ENCODE measurements at places on chromosomes 3 and 15.

- no peak for DNase-seq
These were observed 22.1 kb upstream of the WDR49 start for GRCh38 chr3:167675848-167676247.

DNA sequence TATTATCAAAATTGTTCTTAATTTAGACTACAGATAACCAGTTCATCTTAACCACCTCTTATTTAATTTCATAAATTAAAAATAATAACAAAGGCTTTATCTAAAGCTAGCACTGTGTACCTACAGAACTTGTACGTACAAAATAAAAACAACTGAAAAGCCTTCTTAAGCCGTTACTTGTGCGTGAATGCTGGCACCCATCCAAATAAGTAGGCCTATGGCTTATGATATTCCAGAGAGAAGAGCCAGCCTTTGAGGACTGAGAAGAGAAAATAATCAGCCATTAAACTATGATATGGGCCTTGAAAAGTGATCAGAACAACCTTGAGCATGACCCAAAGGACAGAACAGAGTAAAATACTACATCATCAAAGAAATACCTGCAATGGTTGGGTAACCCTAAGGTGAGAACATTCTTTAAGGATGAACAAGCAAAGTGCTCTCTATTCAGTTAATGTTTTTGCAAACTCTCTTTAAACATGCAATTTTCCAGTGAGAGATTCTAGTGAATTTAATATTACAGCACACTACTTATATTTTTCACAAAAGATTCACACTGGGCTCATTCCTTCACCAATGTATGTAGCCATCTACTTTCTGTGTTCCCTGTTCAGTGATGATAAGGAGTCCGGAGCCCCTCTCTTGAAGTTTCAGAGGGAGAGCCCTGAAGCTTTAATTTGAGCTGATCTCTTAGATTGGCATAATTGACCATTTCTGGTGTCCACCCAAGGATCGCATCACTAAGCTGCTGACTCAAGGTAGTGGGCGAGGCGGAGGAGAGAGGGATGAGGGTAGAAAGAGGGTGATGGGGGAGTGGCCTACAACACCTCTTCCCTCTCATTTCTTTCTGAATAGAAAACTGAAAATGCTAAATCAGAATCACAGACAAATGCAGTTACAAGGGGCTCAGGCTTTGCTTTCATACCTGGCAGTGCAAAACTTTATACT is 7.7 kb upstream of the ACTC1 start:
- no peak for DNase-seq

GRCh38 chr15:35548435-35548834 is 2.5 kb upstream of the DPH6 start:
- DNase-seq = no peak

GRCh38 chr3:78570496-78570895 is 1197.3 kb downstream of the ROBO1 start:
- no peak for DNase-seq

DNA sequence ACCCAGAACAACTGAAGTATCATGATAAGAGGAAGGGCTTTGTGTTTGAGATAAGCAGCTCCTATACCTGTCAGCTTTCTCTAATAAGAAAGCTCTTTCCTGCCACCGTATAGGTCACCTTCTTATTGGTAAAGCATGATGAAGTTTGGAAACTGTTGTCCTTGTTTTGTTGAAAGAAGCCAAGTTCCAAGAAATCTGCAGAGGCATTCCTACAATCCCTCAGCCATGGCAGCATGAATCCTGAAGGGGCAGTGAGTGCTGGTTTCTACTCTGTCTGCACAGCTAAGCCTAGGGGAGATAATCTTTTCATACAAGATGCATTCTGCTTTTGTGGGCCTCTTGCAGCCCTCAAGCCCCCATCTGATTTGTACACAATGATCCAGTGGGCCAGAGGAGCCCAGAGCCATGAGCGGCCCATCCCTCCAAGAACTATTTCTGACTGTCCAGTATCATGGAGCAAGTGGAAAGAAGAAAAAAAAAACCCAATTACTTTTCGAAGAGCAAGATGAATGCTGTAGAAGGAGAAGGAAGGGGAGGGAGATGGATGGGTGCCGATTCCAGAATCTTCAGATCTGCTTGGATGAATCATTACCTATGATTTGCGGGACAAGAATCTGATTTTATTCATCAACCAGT is 1.9 kb upstream of the THBS1 start:
- no peak for DNase-seq

DNA sequence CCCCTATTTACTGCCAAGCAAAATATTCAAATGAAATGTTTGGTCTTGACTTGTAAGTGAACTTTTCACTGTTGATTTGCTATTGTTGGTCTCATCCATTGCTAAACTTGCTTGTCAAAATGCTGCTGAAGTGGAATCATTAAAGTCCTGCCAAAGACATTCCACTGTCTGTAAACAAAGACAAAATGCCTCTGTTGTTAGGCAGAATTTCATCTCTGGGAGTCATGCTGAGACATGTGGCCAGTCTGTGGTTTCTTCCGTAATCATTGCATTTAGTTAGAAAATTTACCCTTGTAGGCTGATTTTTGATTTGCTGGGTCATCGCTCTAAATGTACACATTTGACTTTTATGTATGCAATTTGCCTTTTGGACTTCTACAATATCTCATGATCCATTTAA is 577.7 kb downstream of the MECOM start:
- no peak for DNase-seq

GRCh38 chr3:177340243-177340830 is 143.1 kb upstream of the TBL1XR1 start:
- no peak for DNase-seq

- no peak for DNase-seq
These were observed 353.4 kb downstream of the EPHB1 start for GRCh38 chr3:135148398-135149020.

GRCh38 chr3:179421500-179421899 is 29.8 kb downstream of the GNB4 start:
- no peak for DNase-seq

DNA sequence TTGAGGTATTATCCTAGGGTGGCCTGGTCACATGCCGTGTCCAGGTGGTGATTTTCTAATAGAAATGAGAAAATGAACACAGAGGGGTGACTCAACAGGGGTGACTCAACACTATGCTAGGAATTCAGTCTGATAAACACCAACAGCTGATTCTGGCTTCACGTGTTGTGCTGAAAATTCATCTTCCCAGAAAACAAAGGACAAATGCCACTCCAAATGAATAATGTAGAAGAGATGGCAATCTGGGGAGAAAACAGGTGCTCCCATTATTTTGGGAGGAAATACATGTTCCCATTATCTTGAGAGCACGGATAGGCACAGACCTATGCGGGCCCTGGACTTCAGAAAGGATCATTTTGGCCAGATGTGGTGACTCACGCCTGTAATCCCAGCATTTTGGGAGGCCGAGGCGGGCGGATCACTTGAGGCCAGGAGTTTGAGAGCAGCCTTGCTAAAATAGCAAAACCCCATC is 101.2 kb upstream of the MEX3B start:
- no peak for DNase-seq

GRCh38 chr15:51735228-51736010 is 2.0 kb downstream of the LYSMD2 start:
- DNase-seq = no peak

- DNase-seq = no peak
These were observed 2.5 kb upstream of the PLA2G4F start for GRCh38 chr15:42158941-42159340.

DNA sequence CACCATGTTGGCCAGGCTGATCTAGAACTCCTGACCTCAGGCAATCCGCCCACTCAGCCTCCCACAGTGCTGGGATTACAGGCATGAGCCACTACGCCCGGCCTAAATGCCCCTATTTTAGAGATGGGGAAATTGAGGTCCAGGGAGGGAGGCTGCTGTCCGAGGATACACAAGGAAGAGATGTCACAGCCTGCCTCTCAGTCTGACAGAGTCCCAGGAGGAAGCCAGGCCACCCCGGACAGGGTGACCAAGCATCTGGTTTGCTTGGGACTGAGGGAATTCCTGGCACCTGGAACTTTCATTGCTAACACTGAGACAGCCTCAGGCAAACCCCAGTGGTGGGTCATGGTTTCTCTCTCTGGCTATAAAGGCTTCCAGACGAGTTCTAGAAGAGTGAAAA is 30.6 kb upstream of the ADAMTS7 start:
- no peak for DNase-seq

- no peak for DNase-seq
These were observed 31.3 kb downstream of the GPR176 start for GRCh38 chr15:39888809-39889208.

DNA sequence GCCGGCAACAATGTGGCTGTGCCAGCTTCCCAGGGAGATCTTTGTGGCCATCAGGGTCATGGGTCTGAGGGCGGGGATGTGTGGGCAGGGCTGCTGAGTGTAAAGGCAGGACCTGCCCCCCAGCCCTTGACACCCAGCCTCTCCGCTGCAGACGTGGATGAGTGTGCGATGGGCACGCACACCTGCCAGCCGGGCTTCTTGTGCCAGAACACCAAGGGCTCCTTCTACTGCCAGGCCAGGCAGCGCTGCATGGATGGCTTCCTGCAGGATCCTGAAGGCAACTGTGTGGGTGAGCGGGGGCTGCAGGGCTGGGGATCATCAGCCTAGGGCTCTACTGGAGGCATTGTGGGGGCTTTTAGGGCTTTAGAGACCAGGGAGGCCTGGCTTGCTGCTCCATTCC is 78.8 kb downstream of the FBLN2 start:
- no peak for DNase-seq

GRCh38 chr3:127831723-127832172 is 9.4 kb upstream of the MGLL start:
- no peak for DNase-seq

- DNase-seq = no peak
These were observed 340.8 kb upstream of the CTDSPL start for GRCh38 chr3:37520907-37521341.

DNA sequence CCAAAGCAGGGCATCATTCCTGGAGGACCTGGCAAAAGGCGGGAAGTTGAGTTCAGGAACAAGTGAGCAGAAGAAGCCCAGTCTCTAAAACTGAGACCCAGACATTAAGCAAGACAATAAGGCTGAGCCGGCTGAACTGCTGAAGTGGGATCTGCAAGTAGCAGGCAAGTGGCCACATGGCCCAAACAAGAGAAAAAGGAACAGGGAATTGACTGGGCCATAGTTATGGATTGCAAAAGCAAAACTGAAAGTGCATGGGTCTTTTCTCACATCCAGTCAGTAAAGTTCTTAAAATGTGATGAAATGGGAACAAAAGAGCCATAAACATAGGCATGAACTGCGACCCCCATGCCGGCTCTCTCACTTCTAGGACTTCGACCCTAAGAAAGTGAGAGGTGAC is 101.2 kb downstream of the SCN11A start:
- no peak for DNase-seq

DNA sequence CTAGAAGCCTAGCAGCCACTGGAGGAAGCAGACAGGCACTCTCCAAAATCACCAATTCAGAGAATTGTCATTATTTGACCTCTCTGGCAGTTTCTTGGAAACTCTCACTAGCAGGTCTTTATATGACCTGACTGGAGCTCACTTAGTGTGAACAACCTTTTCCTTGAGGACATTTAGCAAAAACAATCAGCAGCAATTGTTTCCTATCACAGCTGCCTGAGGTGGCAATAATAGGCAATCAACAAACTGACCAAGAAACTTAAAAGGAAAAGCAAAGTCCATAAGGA is 162.4 kb upstream of the STT3B start:
- DNase-seq = no peak

- no peak for DNase-seq
These were observed 6.7 kb upstream of the NCEH1 start for GRCh38 chr3:172717493-172718088.

GRCh38 chr15:71591057-71591456 is 219.3 kb upstream of the NR2E3 start:
- no peak for DNase-seq

DNA sequence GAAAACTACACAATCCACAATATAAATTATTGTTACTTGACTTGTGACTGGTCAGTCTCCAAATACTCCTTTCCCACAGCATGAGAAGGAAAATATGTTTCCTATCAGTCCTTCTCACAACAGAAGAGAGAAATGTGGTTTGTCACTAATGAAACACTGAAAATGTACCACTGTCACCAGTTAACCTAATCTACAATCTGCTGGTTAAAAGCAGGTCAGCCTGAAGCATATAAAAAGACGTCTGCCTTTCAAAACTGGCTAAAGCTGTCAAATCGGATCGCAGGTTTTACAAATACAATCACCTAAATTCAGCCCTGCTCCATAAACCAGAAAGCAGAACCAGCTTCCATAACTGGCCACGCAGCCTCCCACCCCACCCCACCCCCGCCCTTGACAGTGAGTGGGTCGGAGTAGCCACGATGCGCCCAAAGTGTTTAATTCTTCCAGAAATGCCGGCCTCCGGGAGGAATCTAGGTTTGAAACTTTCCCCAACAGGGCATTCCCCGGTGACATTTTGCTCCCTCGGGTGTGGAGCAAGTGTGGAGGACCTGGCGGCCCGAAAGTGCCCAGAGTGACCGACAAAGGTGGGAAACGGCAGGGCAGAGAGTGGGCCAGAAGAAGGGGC is 682 bp downstream of the ETFA start:
- DNase-seq = no peak

GRCh38 chr3:33575311-33575710 is 135.1 kb upstream of the UBP1 start:
- no peak for DNase-seq

DNA sequence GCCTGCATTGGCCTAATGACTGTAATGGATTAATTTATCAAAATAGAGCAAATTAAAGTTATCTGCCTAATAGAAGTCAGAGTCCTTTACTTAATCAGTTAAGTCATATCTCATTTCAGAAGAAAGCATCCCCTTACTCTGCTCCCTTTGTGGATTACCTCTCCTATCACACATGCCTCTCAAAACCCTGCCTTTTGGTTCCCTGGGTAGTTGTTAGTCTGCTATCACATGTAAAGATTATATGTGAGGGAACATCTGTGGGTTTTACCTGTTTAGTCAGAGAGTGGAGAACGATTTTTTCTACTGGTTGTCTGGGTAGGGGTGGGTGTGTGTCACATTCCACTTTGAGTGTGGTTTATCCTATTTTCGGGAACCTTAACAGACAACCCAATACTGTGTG is 16.4 kb downstream of the UBE2E2 start:
- no peak for DNase-seq

- DNase-seq = no peak
These were observed 162.5 kb upstream of the BFSP2 start for GRCh38 chr3:133237380-133237779.

DNA sequence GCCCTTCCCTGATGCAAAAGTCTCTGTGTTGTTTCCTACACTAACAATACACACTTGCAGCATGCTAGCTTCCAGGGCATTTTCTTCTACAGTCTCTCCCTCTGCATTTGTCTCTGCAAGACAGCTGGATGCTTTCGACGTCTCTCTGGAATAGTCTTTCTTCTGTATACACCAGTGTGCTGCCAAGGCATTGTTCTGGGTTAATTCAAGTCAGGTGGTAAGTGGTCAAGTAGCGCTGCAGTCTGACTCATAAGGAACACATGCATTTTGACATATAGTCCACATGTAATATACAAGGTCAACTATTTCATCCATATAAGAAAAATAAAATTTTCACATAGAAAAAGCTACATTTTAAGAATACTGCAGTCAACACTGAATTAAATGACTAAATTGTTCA is 92.7 kb downstream of the MYLK start:
- no peak for DNase-seq

All from stimulated activated CD4-positive, alpha-beta T cell treated with anti-CD3 and anti-CD28 coated beads, Interleukin-15, amount 100 ng/mL, for 1 hour (primary cell).